ENCODE measurements at places on chromosomes 3 and 15.

- no peak for DNase-seq
Measured at GRCh38 chr15:52164631-52165265, 26.4 kb downstream of the GNB5 start.

GRCh38 chr3:35448681-35449080 is 190.6 kb upstream of the ARPP21 start:
- DNase-seq: no peak

DNA sequence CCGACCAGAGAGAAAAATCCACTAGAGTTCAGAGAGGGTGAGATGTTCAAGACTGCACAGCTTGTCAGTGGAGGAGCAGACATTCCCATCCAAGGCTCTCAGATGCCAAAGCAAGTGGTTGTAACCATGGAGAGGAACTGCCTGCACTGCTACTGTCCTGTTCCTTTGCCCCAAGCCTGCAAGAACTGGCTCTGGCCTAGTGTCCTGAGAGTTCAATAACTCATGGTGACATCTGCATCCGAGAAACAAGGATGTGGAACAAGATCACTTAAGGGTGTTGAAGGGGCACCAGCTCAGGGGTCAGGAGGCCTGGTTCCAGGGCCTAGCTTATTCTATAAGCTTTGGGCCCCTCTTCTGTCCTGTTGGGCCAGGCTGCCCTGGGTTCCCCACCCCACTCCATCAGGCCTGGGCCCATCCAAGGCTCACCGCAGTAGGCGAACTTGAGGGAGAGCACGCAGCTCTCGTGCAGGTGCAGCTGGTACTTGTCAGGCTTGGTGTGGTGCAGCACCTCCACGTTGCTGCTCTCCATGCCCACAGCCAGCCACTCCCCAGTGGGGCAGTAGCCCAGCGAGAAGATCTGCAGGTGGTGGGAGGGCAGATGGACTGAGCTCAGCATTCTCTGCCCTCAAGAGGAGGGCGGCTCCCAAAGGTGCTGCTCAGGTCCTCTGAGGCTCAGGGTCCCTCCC is 45.6 kb downstream of the TLE3 start:
- no peak for DNase-seq

GRCh38 chr3:149909923-149910322 is 60.8 kb downstream of the PFN2 start:
- no peak for DNase-seq

GRCh38 chr3:127443581-127444375 is 146.8 kb downstream of the TPRA1 start:
- no peak for DNase-seq

DNA sequence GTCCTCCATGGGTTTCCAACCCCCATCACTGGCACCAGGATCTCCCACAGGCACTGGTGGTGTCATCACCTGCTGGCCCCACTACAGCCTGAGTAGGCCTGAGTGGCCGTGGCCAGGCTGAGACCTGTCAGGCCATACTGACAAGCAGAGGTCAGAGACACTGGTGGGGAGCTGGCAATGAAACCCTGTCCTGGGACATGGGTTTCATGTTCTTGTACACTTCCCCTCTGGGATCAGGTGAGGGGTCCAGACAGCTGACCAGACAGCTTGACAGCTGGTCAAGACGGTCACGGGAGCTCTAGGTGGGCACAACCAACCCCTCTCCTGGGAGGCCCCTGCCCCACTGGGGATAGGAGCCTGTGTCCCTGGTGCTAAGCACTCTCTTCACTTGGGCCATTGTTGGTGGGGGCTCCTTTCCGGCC is 13.1 kb downstream of the ZBTB47 start:
- no peak for DNase-seq

- no peak for DNase-seq
Measured at GRCh38 chr15:99962006-99962561, 228.8 kb upstream of the LYSMD4 start.

- DNase-seq: no peak
Measured at GRCh38 chr3:54963641-54964040, 35.8 kb upstream of the LRTM1 start.

DNA sequence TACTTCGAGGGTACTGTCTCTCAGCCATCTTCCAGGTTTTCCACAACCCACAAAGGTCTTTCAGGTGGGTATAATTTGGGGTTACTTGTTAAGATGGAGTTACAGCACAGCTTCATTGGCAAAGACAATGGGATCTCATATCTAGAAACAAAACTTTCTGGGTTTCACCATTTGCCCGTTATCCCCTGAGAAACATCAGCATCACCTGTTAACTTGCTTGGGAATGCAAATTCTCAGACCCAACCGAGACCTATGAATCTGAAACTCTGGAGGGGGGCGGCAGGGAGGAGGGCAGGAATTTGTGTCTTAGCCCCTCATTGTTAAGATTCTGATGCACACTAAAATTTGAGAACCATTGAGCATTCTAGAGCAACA is 176.4 kb downstream of the TNIK start:
- DNase-seq: no peak

GRCh38 chr3:51968883-51969678 is 1.8 kb upstream of the PCBP4 start:
- DNase-seq: no peak

DNA sequence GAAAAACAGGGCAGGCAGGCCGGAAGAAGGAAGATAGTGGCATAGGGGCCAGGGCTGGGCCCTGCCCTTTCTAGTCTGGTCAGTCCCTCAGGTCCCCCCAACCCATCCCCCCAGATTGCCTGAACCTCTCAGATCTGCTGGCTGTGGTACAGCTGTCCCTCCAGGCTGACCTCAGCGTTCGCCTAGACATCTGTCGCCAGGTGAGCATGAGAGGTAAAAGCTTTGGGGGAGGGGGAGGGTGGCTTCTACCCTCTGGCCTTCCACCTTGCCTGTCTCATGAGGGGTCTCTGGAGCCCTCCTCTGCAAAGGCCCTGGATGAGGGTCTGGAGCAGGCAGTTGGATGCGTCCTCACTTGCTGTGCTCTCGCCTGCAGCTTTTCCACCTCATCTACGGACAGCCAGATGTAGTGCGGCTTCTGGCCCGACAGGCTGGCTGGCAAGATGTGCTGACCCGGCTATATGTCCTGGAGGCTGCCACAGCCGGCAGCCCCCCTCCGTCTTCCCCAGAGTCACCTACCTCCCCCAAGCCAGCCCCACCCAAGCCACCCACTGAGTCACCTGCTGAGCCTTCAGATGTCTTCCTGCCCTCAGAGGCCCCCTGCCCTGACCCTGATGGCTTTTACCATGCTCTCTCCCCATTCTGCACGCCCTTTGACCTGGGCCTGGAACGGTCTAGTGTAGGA is 20.2 kb downstream of the NBEAL2 start:
- DNase-seq: no peak

- no peak for DNase-seq
Measured at GRCh38 chr3:45317710-45318109, 70.7 kb upstream of the LARS2 start.

GRCh38 chr3:106048946-106049481 is 180.2 kb upstream of the CBLB start:
- no peak for DNase-seq

- no peak for DNase-seq
Measured at GRCh38 chr3:196708467-196708866, 3.6 kb downstream of the CEP19 start.

GRCh38 chr3:71874618-71875017 is 89.7 kb upstream of the PROK2 start:
- no peak for DNase-seq

- DNase-seq: no peak
Measured at GRCh38 chr15:52052066-52052935, 33.3 kb downstream of the MAPK6 start.

DNA sequence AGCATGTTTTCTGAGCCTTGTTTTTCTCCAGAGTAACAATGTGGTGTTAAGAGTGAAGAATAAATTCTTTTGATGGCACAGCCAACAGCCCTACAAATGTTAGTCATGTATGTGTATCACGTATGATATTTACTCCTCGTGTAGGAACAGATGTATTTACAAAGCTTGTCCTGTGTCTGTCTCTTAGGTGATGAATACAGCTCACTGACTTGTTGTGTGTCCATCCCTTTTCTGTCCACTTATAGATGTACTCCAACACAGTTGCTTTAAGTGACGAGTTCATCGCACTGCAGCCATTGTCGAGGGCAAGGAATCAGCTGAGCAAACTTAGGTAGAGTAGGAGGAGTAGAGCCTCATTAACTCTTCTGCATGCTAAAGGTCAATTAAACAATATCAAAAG is 78.1 kb downstream of the DCUN1D1 start:
- DNase-seq: no peak

- DNase-seq: no peak
Measured at GRCh38 chr15:26051761-26052675, 188.9 kb upstream of the ATP10A start.

DNA sequence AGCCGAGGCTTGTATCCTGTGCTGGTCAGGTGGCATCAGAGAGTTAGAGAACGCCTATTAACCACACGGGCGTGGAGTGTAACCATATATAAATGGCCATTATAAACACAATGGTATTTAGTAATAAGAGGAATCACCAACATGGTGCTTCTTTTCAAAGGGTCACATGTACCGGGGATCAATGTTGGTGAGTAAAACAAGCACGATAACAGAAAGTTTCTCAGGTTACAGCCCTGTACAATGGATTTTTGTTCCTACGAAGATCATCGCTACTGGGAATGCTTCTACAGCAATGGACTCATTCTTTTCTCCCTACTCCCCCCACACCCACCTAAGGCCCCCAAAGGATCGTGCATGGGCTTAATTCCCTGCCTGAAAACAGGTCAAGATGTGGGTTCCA is 42.5 kb downstream of the MEIS2 start:
- no peak for DNase-seq

- DNase-seq: no peak
Measured at GRCh38 chr3:171871392-171872274, 28.5 kb downstream of the TMEM212 start.

GRCh38 chr3:45529697-45530096 is 64.9 kb upstream of the LIMD1 start:
- DNase-seq: no peak

GRCh38 chr15:26103002-26103404 is 239.9 kb upstream of the ATP10A start:
- DNase-seq: no peak

DNA sequence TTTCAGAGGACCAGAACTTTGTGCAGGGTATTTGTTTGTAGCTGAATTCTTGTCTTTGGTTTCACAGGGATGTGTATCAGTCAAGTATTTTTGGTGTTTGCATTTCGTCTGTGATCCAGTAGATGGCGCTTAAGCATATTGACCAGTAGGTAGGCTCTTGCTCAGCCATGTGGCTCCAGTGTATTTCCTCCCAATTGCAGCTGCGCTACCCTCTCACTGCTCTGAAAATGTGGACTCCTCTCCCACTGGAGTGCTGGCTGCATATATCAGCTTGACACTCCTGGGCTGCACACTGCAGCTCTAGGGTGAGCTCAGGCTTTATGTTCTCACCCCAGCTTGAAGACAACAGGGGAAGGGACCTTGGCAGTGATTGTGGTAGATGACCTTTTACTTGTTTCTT is 1264.3 kb upstream of the ALCAM start:
- peak; percentile 15 for DNase-seq

DNA sequence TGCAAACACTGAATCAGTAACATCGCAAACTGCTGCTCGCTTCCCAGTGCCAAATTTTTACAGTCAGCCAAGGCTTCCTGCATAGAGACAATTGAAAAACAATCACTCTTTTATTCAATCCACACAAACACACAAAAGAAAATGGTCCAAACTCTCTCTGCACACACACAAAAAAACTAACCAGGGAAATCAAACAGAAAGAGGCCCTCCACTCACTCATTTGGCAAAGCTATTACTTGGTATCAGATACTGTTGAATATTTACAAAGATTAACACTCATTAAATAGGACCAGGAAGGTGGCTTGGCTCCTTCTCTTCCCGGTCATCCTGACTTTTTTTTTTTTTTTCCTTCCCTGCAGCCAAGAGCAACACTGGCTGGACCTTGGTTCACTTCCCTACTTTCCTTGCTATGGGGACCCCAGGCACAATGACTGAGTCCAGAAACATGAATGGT is 62.4 kb upstream of the SPATA12 start:
- DNase-seq: no peak

DNA sequence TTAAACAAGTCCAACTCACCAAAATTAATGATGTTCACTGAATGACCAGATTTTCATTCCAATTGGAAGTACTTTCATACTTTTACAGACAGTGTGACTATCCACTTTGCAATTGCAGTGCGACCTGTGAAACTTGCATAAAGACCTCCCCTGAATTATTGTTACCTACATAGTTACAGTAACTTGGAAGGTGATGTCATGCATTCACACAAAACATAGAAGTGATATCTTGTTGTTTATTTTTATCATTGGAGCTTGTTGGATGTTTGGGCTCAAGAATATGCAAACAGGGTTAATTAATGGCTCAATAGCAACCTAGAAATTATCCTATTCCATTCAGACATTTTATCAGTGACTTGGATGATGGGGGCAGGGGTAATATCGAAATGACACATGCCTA is 470.9 kb downstream of the MECOM start:
- DNase-seq: no peak

DNA sequence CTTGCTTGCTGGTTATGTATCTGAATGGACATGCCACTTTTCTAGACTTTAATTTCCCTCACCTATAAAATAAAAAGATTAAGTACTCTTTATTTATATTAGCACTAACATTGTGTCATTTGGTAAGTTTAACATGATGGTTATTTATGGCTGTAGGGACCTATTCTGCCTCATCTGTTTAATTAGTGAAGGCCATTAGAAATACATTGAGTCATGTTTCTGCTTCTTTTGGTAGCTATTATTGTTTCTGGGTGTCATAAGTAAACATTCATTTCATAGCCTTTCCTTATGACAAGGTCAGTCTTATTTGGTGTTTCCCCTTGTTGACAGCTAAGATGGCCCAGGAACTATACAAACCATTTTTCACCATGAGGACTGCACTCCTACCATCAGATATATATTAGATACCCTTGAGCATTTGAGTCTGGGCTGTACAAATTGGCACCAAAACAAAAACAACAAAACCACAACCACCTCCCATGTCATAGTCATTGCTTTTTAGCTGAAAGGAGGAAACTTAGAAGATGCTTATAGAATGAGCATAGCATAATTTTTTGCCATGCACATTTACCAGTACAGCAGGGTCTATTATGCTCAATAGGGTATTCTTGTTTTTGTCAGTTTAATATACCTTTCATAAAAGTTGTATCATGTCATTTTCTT is 39.3 kb downstream of the SRP14 start:
- DNase-seq: no peak

GRCh38 chr3:13208706-13209633 is 135.7 kb upstream of the IQSEC1 start:
- DNase-seq: no peak

GRCh38 chr3:15211937-15212336 is 5.9 kb downstream of the CAPN7 start:
- no peak for DNase-seq

DNA sequence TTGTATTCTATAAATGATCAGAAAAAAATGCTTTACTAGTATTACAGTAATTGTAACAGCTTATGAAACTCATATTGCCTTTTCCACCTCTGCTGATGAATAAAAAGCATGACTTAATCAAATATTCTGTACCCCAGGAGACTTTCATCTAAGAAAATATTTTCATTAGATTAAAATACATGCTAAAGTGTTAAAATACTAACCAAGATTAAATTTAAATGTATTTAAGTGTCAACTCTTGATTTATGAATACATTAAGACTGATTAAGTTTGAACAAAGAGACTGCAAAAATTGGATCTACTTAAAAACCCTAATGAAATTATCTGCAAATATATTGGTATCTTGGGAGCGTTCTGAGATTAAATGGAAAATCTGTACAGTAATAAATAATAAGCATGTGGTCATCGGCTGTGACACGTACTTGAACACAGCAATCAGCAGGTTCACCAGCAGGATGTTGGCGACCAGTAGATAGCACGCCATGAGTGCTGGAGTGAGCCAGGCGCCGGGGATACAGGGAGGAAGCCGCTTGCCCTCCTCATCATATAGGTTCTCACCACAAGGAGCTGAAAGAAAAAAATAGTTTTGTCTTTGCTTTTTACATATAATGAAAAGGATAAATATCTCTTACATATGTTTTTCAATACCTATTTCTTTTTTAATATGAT is 36.6 kb upstream of the MTMR10 start:
- DNase-seq: no peak
